Central memory CD4-positive, alpha-beta T cell (primary cell): ENCODE measurements at places on chromosomes 2 and 18.

GRCh38 chr2:231399853-231400680, 4.6 kb downstream of the B3GNT7 start:
- no peak for DNase-seq

DNA sequence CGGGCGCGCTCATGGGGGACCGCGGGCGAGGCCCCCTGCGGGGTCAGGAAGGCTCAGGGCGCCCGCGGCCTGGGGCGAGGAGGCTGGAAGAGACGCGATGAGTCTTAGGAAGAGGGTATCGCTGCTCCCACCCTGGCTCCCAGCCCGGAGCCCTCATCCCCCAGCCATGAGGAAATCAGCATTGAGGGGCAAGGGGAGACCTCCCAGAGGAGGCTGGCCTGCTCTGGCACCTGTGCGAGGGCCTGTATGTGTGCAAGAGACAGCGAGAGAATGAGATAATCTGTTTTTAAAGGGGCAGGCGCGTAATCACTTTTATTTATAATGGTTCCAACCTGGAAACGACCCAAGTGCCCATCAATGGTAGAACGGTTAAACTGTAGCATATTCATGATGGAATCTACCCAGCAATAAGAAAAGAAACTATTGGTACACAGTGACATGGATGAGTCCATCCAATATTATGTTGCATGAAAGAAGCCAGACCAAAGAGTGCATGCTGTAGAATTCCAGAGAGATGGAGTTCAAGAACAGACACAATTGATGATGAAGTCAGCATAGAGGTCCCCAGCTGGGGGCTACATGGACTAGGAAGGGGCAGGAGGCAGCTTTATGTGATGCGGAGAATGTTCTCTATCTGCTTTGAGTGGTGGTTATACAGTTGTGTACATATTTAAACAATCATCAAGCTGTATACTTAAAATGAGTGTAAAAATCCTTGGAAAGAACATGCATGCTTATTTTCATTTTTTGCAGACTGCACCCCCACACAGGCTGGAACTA, 14.4 kb downstream of the FBXO41 start:
- no peak for DNase-seq

- DNase-seq = no peak
Observed at GRCh38 chr2:224584111-224584784, 915 bp downstream of the CUL3 start.

- no peak for DNase-seq
Observed at GRCh38 chr18:34223893-34224422, 755 bp downstream of the NOL4 start.

DNA sequence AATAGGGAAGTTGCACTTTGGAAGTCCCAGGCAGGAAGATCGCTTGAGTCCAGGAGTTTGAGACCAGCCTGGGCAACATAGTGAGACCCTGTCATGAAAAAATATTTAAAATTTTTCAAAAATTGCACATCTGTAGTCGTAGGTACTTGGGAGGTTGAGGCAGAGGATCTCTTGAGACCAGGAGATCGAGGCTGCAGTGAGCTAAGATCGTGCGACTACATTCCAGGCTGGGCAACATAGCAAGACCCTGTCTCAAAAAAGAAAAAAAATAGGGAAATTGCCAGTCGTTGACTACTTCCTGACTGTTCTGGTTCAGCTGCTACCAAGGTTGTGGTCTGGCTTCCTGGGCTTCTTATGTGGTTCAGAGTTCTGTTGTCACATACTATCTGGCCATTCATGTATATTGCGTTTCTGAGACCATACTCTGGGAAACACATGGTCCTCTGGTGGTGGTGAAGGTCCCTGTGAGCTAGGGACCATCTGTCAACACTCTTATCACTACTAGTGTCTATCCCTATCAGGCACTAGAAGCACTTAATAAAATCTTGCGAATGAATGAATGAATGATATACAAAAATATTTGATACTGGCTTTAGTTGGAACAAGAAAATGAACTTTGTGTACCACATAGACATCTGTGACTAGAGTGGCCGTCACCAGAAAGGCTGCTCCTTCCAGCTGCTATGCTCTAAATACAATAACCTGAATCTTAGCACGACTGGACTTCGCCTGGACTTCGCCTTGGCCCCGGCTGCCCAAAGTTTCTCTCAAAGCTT, 861 bp upstream of the KLHL23 start:
- DNase-seq = no peak

GRCh38 chr18:34710934-34711333, 836 bp downstream of the DTNA start:
- DNase-seq = no peak

- DNase-seq = no peak
Observed at GRCh38 chr18:74430806-74431571, 26.1 kb downstream of the DIPK1C start.

GRCh38 chr2:135925571-135925970, 49.3 kb upstream of the MCM6 start:
- DNase-seq = no peak

DNA sequence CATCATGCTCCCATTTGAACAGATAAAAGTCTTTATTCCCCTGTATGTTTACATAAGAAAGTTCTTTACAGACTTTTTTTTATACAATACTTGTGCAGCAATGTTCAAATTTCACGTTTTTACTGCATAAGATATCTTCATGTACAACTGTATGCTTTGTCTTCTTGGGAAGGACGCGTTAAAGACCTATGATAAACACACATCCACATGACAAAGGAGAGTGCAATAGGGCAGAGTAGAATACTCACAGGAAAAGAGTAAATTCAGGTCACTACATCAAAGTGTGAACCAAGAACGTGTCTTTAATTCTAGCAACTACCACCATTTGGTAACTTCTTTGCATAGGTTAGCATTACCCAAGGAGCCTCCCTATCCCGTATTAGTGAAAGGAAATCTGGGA, 33.7 kb upstream of the NFU1 start:
- DNase-seq = no peak

GRCh38 chr18:48342125-48342524, 67.1 kb downstream of the ZBTB7C start:
- DNase-seq = no peak

DNA sequence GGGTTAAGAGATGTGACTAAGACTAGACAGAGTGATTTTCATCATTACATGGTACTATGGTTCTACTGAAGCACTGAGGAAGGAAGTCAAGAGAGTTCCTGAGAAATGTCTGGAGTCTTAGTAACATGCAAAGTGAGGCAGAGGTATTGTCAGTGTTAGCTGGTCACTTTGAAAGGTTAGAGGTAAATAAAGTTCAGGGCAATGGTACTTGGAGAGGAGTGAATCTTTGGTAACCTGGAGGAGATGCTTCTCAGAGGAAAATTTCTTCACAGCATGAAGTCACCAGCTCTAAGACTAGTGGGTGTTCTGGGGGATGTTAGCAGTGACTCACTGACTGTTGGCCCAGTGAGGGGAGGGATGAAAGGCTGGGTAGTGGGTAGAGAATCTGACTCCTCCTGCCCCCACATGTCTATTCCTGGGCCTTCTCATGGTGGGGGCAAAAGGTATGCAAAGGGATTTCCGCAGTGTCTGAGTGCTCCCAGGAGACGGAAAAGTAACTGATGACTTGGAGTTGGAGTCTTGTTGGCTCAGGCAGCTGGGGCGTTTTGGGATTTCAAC, 23.3 kb upstream of the IL1RN start:
- no peak for DNase-seq
